ENCODE measurements at places on chromosomes 11 and 22. TPM values are rescaled to one million over a fixed set of nuclear protein-coding genes. Genes with fewer than 3 reads are reported as not detected.
A peak's percentile ranks its signal among the peaks of the same experiment; 100 is the strongest.

DNA sequence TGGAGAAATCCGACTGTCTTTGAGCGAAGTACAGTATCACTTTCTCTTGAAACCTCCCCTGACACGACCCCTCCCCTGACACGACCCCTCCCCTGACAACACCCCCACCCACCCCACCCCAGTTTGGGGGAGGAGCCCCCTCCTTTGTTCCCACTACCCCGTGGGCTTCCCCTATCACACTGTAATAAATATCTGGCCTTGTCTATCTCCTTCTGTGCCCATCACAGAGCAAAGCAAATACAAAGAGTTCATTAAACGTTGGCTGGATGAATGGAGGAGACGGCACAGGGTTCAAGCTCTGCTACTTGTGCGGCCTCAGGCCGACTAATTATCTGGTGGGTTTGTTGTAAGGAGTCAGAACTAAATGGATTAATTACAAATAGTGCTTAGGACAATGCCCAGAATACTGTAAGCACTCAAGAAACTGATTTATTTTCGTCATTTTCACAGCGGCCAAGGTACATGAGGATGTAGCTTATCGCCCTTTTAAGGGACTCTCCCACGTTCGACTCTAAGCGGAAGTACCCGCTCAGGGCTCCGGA, 628 bp upstream of the GGA1 start:
- peaks cover 43% of the 10 kb centered on the region for H3K4me1 ChIP-seq
- H3K27ac ChIP-seq, result peak overlapping the region; percentile 99
- H3K36me3 ChIP-seq, result 0 out of 2 replicates have a peak, but pooled peaks cover 3% of the 10 kb centered on the region
- no peaks in the 10 kb centered on the region for H3K27me3 ChIP-seq
- no peak for DNase-seq
- H3K4me3 ChIP-seq, result peak overlapping the region; percentile 60

GRCh38 chr11:117730208-117730800, 66.7 kb downstream of the DSCAML1 start:
- no peaks in the 10 kb centered on the region for H3K4me1 ChIP-seq
- H3K36me3 ChIP-seq, result no peaks in the 10 kb centered on the region
- no peak overlapping the region for H3K4me3 ChIP-seq
- H3K27me3 ChIP-seq, result peaks cover 95% of the 10 kb centered on the region
- no peak overlapping the region for H3K27ac ChIP-seq

GRCh38 chr11:73866586-73866996, 10.1 kb downstream of the COA4 start:
- H3K36me3 ChIP-seq, result peaks cover 8% of the 10 kb centered on the region
- H3K27me3 ChIP-seq, result no peaks in the 10 kb centered on the region
- H3K4me3 ChIP-seq, result no peak overlapping the region
- no peak for DNase-seq
- peak overlapping the region; percentile 14 for H3K27ac ChIP-seq
- H3K4me1 ChIP-seq, result 0 out of 2 replicates have a peak, but pooled peaks cover 5% of the 10 kb centered on the region

- H3K4me3 ChIP-seq, result no peak overlapping the region
- no peak for DNase-seq
- H3K36me3 ChIP-seq, result no peaks in the 10 kb centered on the region
- no peak overlapping the region for H3K27ac ChIP-seq
- H3K27me3 ChIP-seq, result no peaks in the 10 kb centered on the region
- peaks cover 9% of the 10 kb centered on the region for H3K4me1 ChIP-seq
Measured at GRCh38 chr11:118200497-118200896, 24.1 kb upstream of the SCN2B start.

- no peaks in the 10 kb centered on the region for H3K27me3 ChIP-seq
- H3K4me1 ChIP-seq, result no peaks in the 10 kb centered on the region
- no peaks in the 10 kb centered on the region for H3K36me3 ChIP-seq
- H3K4me3 ChIP-seq, result no peak overlapping the region
Measured at GRCh38 chr11:17890325-17890724, 122.5 kb downstream of the SERGEF start.

- H3K27ac ChIP-seq, result no peak overlapping the region
- H3K4me3 ChIP-seq, result no peak overlapping the region
- H3K36me3 ChIP-seq, result no peaks in the 10 kb centered on the region
- peaks cover 9% of the 10 kb centered on the region for H3K4me1 ChIP-seq
Measured at GRCh38 chr11:111435046-111435698, 56.1 kb upstream of the POU2AF1 start.

DNA sequence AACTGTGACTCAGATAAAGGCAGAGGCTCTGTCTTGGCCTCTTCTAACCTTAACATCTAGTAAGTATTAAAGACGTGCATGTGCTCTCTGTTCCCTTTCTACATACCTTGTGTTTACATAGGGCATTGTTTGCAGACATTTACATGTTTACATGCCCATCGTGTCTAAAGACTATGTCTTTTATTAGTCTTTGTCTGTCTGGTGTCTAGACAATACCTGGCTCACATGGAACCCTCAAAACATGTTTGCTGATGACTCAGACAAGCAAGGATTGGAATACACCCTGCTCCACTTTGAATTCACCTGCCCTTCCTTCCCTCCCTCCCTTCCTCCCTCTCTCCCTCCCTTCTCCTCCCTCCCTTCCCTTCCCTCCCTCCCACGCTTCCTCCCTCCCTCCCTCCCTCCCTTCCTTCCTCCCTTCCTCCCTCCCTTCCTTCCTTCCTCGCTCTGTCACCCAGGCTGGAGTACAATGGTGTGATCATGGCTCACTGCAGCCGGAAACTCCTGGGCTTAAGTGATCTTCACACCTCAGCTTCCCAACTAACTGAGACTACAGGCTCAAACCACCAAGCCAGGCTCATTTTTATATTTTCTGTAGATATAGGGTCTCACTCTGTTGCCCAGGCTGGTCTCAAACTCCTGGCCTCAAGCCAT, 23.7 kb upstream of the SORL1-AS1 start:
- H3K4me1 ChIP-seq, result peaks cover 47% of the 10 kb centered on the region
- DNase-seq, result no peak
- no peaks in the 10 kb centered on the region for H3K36me3 ChIP-seq
- H3K4me3 ChIP-seq, result no peak overlapping the region

GRCh38 chr11:112016765-112017376, 8.3 kb upstream of the DLAT start:
- no peak overlapping the region for H3K4me3 ChIP-seq
- no peaks in the 10 kb centered on the region for H3K36me3 ChIP-seq
- peaks cover 35% of the 10 kb centered on the region for H3K4me1 ChIP-seq
- H3K27me3 ChIP-seq, result no peaks in the 10 kb centered on the region
- no peak overlapping the region for H3K27ac ChIP-seq

GRCh38 chr22:39429916-39430575, 26.8 kb upstream of the MGAT3 start:
- no peaks in the 10 kb centered on the region for H3K4me1 ChIP-seq
- H3K27me3 ChIP-seq, result no peaks in the 10 kb centered on the region
- H3K27ac ChIP-seq, result no peak overlapping the region
- DNase-seq, result no peak

DNA sequence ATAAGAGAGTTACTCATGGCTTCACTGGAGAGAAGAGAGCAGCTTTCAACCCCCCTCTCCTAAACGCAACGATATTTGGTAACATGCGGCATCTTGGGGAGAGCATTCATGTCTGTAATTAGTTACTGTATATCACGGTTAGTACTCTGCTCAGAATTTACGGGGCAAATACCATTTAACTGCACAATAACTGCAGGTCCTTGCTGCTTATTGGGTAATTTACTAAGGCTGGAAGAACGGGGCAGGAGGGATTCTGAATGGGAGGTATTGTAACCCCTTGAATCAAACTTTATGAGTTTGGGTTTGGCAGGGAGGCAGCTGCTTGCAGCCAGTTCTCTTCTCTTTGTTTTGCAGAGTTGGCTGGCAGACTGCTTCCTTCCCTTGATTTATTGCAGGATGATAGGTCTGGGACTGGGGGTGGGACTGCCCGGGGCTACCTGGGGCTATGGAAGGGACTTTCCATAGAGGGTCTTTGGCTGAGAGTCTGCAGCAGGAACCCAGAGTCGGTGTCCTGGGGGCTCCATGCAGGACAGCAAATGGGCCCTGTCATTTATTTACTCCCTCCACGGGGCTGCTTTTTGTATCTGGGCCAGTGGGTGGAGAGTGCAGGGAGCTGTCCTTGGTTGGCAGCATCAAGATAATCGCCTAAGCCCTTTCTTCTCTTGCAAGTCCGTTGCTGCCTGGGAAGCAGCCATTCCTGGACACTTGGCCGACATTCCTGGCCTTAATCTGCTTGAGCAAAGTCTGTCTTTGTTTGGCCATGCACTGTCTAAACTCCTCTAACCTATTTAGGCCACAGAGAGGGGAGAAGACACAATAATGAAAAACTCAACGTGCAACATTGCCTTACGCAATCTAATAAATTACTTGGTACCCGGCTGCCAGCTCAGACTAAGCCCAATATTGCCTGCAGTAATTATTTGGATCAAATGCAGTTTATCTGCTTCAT, 188.9 kb downstream of the ST3GAL4 start:
- H3K27me3 ChIP-seq, result peaks cover 93% of the 10 kb centered on the region
- no peak for DNase-seq
- H3K4me1 ChIP-seq, result no peaks in the 10 kb centered on the region
- H3K4me3 ChIP-seq, result no peak overlapping the region
- H3K36me3 ChIP-seq, result no peaks in the 10 kb centered on the region

DNA sequence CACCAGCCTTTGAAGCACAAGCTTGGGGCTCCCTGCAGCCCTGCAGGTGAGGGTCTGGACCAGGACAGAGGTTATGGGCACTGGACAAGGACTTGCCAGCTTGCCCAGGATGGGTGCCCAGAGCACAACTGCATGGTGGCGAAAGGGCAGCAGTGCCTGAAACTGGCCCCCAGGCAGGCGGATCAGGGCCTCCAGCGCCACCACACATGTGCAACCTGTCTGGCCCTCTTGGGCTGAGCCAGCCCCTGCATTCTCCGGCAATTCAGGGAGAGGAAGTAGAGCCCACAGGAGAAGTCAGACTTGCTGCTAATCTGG, 18.8 kb downstream of the MB start:
- DNase-seq, result no peak
- H3K27me3 ChIP-seq, result no peaks in the 10 kb centered on the region
- peaks cover 34% of the 10 kb centered on the region for H3K4me1 ChIP-seq
- no peaks in the 10 kb centered on the region for H3K36me3 ChIP-seq
- no peak overlapping the region for H3K4me3 ChIP-seq

DNA sequence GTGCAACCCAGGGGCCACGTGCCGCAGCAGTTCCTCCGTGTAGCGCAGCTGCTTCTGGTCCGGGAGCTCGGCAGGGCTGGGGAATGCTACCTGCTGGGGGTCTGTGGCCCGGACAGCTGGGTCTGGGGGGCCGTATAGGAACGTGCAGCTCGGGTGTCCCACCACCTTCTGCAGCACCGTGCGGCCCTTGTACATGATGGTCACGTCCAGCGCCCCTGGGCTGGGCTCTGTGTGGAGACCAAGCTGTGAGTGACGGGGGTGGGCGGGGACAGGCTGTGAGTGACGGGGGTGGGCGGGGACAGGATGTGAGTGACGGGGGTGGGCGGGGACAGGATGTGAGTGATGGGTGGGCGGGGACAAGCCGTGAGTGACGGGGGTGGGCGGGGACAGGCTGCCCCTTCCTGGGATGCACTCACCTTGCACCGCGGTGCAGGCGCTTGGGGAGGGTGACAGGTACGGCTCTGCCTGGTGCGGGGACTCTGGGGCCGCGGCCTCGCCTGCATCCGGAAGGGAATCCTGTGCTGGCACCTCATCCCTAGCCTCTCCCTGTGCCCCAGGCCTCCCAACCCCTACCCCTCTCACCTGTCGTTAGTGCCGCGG, 2.3 kb downstream of the IRF7 start:
- no peaks in the 10 kb centered on the region for H3K36me3 ChIP-seq
- no peak overlapping the region for H3K4me3 ChIP-seq
- peak; percentile 39 for DNase-seq
- no peaks in the 10 kb centered on the region for H3K4me1 ChIP-seq
- no peak overlapping the region for H3K27ac ChIP-seq

DNA sequence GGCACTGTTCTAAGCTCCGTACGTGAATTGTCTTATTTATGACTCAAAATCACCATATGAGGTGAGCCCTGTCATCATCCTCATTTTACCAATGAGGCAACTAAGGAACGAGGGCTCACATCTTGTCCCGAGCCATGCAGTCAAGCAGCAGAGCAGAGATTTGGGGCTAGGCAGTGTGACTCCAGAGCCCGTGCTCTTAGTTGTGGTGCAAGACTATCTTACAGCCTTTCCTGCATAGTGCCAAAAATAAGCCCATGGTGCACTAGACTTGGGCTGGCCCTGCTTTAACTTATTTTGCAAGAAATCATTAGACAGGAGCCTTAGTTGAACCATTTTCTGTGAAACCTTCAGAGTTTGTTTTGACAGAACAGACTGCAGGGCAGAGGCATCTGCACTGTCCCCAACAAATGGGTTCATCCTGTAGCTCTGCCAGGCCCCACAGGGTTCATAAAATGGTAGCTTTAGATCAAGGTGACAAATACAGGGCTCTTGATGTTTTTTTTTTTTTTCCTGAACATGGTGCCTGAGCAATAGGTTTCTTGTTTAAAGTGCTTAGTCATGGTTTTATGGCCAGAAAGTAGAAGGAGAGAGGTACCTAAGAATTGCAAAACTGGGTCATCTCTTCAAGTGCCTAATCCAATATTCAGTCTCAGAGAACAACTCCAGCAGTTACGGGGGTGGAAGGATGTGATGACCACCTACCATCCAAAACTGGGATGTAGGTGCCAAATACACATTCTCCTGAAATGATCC, 56.6 kb downstream of the BMAL1 start:
- no peak for DNase-seq
- peaks cover 72% of the 10 kb centered on the region for H3K4me1 ChIP-seq
- no peaks in the 10 kb centered on the region for H3K36me3 ChIP-seq
- no peak overlapping the region for H3K4me3 ChIP-seq
- no peaks in the 10 kb centered on the region for H3K27me3 ChIP-seq
- peak overlapping the region; percentile 96 for H3K27ac ChIP-seq

DNA sequence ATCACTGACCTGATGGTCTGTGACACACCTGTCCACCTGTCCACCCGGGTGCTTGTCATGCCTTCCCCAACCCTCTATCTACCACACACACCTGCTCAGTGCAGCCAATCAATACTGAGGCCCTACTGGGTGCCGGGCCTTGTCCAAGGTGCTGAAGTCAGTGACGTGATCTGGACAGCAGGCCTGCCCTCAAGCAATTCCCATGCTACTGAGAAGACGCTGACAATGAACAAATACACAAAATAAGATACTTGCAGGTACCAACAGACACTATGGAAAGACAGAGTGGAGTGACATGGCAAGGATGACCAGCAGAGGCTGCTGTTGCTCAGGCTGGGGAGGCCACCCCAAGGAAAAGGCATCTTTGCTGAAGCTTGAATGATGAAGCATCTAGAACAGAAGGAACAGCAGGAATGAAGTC, 21.2 kb downstream of the PLAAT3 start:
- H3K4me1 ChIP-seq, result no peaks in the 10 kb centered on the region
- DNase-seq, result peak; percentile 44
- 0 out of 2 replicates have a peak, but pooled peaks cover 3% of the 10 kb centered on the region for H3K36me3 ChIP-seq
- no peak overlapping the region for H3K4me3 ChIP-seq

- no peak overlapping the region for H3K4me3 ChIP-seq
- no peak overlapping the region for H3K27ac ChIP-seq
- no peaks in the 10 kb centered on the region for H3K36me3 ChIP-seq
- DNase-seq, result no peak
Measured at GRCh38 chr11:69873166-69874077, 54.2 kb upstream of the FGF3 start.

The OR52E8 gene
- total RNA-seq, result not detected

The ZFTA gene
- 16.6 TPM for total RNA-seq

The ANO1 gene
- total RNA-seq, result 107 TPM

The LARGE2 gene
- total RNA-seq, result 1.4 TPM

The RNF121 gene
- 40.5 TPM for total RNA-seq

The IL10RA gene
- not detected for total RNA-seq

The APOBEC3C gene
- total RNA-seq, result 64.6 TPM
